ENCODE measurements at places on chromosomes 5 and 9.

DNA sequence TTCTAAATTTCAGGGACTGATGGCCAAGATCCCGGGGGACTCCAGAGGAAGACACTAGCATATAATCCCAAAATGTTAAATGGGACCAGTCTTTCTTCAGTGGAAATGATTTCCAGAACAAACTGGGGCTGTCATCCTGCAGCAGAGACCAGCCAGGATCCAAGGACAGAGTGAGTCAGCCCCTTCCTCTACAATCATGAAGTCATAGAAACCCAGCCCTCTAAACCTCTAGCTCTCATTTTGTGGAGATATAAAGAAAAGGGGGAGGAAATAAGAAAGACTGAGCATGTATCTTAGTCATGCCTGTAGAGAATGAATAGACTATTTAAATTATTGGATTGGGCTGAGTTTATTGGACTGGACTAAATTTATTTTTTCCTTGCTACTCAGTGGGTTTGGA is 318.3 kb downstream of the AGTPBP1 start:
- no peak for DNase-seq

- DNase-seq: no peak
Observed at GRCh38 chr5:57186194-57186593, 12.3 kb downstream of the GPBP1 start.

DNA sequence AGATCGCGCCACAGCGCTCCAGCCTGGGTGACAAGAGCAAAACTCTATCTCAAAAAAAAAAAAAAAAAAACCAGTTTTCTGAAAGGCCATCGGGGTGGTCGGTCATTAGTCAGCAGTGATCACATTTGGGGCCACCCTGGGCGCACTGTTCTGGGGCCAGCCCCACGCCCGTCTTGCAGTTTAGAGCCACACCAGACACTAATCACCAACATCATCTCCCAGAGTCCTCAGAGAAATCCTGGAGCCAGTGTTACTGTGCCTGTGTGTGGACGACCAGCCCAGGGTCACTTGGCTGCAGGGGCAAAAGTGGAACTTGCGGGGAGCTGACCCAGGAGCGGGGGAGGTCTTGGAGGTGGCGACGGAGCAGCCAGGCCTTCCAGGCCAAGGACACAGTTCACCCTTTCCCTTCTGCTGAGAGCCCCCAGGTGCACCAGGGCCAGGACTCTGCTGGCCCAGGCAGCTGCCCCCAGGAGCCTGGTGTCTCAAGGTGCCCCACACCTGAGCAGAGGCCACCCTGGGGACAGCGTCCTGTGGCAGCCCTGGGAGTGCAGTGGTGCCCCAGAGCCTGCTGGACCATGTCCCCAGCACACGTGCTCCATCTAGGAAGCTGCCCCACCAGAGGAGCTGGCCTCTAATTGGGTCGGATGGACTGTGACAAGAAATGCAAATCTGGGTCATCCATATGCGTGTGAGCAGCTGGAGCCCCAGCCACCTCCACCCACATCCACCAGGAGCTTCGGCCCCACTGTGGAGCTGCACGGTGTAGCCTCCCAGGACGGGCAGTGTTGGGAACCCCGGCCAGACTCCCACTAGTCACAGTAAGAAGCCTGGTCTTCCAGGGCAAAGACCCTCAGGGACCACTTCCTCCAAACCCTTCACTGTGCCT is 51.1 kb downstream of the NEK6 start:
- no peak for DNase-seq

GRCh38 chr5:127758766-127759283 is 55.6 kb downstream of the CCDC192 start:
- no peak for DNase-seq

GRCh38 chr9:98821831-98822230 is 14.4 kb downstream of the GALNT12 start:
- no peak for DNase-seq

DNA sequence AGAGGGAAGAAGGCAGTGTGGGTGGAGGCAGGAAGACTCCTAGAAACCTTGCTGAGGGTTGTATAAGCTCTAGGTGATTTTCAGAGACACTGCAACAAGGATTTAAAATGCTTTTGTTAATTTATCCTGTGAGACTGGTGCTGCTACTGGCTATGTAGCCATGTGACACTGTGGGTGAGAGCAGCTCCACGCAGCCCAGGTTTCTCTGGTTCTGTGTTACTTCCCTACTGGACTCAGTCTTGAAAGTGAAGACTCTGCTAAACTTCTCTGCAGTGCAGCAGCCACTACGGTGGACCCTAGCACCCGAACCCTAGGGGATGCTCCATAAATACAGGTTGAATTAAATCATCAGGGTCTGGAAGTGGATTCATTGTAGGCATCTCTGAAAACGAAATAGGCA is 25.8 kb upstream of the EFNA5 start:
- no peak for DNase-seq

DNA sequence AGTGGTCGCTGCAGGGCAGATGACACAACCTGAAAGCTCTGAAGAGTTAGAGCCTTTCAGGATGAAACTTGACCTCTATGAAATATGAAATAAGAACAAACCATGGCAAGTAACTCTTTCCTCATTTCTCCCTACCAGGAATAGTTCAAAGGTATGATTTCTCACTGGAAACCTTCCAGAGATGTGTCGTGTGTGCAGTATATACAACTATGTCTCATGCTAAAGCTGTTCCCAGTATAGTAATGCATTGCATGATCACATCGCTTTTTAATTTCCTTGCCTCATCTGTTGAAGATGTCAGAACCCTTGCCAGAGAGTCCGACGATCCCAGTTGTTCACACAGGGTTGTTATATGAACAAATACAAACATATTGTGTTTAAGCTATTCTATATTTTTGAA is 45.8 kb upstream of the RGMB start:
- DNase-seq: no peak

All from NCI-H510A treated with DMSO at 0.1 percent for 48 hours (cell line).